ENCODE measurements at places on chromosomes 13 and 19. TPM values are rescaled to one million over a fixed set of nuclear protein-coding genes. Genes with fewer than 3 reads are reported as not detected.

DNA sequence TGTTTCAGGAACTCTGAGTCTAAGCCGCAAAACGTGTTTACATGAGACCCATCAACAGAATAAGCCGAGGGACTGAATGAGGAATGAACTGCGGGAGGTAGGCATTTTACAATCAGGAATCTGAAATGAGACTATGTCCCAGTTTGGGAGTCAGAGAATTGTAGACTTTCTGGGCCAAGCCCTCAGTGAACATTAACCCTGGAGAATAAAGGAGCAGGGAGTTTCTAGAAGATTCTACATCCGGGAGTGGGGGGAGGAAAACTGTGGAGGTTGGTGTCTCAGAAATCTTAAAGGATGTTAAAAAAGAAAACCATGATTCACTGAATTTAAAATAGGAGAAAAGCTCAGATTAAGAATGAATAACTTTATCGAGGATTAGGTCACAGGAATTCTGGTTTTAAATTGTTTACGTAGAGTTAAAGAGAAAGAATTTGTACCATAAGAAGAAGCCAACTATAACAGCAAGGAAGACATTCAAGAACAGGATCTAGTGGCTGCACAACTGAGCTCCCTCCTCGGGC lies 18.5 kb downstream of the RFX2 start:
- peak; percentile 79 for DNase-seq

GRCh38 chr13:109790942-109791605 lies 4.7 kb upstream of the IRS2 start:
- DNase-seq: no peak

GRCh38 chr13:38045278-38046048 lies 175.9 kb upstream of the TRPC4 start:
- peak; percentile 16 for DNase-seq

DNA sequence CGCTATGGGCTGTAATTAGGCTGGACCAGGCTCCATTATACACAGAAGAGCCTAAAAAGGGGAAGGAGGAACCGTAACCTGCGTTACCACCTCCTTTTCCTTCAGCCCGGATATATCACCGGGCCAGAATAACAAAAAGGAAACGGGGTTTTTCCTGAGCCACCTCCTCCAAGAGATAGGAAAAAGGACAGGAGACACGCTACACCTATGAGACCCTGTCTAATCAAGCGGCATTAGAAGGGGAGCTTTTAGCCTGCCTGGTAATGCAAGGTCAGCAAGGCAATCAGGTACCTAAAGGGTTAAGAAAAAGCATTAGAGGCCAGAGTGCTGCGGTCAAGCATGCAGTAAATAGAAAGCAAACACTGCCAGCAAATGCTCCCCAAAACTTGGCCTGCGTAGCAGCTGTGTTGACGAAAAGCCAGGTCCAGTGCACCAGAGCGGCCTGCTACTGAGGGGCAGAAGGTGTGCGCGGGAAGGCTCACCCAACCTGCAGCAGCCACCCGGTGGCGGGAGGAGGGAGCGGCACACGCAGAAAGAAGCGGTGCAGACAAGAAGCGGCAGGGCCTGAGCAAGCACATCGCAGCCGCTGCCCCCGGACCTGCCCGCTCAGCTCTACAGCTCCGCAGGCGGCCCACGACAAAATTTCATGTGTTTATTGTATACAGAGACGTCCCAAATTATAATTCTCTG lies 1466.1 kb downstream of the UQCRFS1 start:
- peak; percentile 8 for DNase-seq

DNA sequence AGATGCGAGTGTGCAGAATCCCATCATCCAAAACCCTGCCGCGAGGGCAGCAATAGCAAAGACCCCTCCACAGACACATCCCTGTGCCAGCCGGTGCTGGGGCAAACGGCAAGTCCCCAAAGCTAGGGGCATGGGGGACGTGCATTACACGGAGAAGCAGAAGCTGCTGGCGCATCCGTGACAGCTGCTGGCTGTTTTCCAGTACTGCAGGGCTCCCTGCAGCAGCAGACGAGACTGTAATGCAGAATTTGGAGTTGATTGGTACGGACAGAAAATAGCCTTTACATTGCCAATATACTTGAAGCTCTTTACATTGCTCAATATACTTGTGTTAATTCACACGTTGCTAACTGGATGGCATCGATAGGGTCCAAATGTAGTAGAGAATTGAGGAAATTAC lies 77.2 kb upstream of the TMTC4 start:
- DNase-seq: no peak

GRCh38 chr13:72666391-72666790 lies 61.0 kb downstream of the MZT1 start:
- DNase-seq: no peak

- no peak for DNase-seq
Observed at GRCh38 chr19:18306209-18306887, 16.5 kb downstream of the LSM4 start.

DNA sequence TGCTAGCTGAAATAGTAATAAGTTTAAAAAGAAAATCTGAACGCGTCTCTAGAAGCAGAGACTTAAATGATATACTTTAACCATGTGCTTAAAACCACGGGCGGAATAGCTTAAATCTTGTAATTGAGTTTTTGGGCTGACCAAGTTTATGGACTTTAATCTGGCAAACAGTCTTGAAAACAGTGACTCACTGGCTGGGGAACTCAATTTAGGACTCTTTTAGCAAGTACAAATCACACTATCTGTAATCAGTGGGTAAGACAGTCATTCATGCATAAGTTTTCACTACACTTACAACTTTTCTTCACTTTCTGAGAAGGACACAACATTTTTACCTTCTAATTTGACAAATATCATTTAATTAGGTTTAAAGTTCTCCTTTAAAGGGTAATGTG lies 26.8 kb downstream of the ZNF627 start:
- peak; percentile 36 for DNase-seq

GRCh38 chr13:110010404-110011138 lies 224.2 kb upstream of the IRS2 start:
- no peak for DNase-seq

DNA sequence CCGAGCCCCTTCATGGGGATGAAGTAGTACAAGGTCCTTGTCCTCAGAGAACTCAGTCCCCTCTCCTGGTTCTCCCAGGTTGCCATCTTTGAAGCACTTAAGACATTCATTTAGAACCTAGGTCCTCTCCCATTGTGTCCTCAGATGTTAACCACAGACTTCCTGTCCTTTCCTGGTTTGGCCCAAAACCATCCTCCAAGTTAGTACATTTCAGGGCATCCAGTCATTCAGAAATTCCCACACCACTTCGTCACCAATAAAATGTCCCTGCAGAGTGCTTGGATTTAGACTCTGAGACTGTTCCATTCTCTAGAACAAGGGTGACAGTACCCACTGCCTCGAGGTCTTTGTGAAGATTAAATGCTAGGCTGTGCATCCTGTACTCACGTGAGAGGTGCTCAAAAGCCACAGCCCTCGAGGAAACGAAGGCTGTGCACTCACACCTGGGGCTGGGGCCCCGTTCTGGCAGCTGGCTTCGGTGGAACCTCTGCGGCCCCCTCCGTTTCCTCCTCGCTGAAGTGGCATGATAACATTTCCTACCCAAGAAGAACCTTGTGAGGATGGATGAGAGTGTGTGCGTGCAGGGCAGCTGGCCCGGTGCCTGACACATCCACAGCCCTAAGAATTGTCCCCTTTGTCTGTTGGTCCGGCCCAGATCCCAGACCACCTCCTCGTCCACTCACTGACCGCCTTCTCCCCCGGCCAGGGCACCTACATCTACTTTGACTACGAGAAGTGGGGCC lies 4.7 kb downstream of the LENG1 start:
- DNase-seq: no peak

DNA sequence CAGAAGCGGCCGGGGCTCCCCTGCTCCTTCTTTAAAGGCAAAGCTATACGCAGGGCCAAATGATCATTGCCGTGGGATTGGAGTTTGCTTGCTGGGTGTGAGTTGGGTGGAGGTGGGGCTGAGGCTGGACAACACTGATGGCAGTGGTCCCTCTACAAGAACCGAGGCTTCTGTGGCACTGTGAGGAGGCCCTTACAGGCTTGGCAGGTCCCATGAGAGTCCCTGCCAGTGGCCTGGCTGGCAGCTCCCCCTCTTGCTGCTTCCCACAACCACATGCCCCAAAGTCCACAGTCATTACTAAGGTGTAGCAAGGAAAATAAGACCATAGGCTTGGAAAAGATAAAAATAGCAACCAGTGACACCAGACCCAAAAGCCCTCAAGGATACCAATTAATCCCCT lies 98.4 kb downstream of the ANKRD10 start:
- no peak for DNase-seq

- peak; percentile 72 for DNase-seq
Observed at GRCh38 chr19:29665826-29666577, 741 bp downstream of the PLEKHF1 start.

GRCh38 chr19:13100031-13100588 lies 2.5 kb downstream of the LYL1 start:
- DNase-seq: peak; percentile 41

GAPDHS gene
- total RNA-seq: not detected

CTXN1 gene
- total RNA-seq: 58.5 TPM

ZSCAN4 gene
- total RNA-seq: not detected

MLLT1 gene
- 18.1 TPM for total RNA-seq

SLC27A5 gene
- total RNA-seq: 1.2 TPM

TRIP10 gene
- total RNA-seq: 30.1 TPM

GSX1 gene
- total RNA-seq: not detected

SIGLEC10 gene
- not detected for total RNA-seq

SBNO2 gene
- 19.3 TPM for total RNA-seq

URAD gene
- total RNA-seq: 1.1 TPM
